HTR-8/SVneo (cell line): ENCODE measurements at places on chromosomes 12 and 14.

DNA sequence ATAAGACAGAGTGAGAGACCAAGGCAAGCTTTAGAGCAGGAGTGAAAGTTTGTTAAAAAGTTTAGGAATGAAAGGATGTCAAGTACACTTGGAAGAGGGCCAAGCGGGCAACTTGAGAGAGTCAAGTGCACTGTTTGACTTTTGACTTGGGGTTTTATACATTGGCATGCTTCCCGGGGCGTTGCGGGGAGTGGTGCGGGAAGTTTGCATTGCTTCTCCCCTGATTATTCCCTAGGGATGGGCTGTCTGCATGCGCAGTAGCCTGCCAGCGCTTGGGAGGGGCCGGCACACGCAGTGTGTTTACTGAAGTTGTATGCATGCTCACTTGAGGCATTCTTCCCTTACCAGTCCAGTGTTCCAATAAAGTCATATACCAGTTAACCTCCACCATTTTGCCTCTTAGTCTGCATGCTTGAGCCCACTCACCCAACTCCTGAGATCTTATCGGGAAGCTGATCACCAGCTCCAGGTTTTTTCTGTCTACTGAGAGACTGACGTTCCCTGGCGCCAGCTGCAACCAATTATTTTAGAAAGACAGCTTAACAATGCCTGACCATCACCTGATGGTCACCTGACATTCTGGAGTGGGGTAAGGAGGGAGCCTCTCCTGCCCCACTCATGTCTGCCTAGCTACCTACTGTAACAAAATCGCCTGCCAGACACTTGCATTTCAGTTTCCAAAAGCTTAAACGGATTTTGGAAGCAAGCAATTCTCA, 53.2 kb downstream of the DACT1 start:
- DNase-seq, result no peak

DNA sequence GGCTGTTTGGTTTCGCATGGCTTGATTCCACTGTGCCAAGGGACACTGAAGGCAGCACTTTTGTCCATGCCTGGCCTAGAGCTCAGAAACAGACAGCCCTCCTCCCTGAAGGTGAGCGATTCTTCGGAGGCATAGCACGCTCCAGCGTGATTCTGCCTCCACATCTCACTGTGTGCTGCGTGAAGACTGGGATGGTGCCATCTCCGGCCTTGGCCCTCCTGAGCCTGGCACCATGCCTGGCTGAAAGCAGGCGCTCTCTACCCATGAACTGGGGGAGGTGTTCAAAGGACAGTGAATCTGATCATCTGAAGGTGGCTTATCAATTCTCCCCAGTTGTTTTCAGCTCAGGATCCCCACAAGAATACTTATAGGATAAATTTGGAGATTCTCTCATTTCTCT, 187.4 kb downstream of the TTC7B start:
- no peak for DNase-seq

GRCh38 chr12:107684029-107684795, 1.4 kb upstream of the PWP1 start:
- DNase-seq, result no peak

- no peak for DNase-seq
Observed at GRCh38 chr12:5262885-5263284, 169.0 kb upstream of the NTF3 start.

DNA sequence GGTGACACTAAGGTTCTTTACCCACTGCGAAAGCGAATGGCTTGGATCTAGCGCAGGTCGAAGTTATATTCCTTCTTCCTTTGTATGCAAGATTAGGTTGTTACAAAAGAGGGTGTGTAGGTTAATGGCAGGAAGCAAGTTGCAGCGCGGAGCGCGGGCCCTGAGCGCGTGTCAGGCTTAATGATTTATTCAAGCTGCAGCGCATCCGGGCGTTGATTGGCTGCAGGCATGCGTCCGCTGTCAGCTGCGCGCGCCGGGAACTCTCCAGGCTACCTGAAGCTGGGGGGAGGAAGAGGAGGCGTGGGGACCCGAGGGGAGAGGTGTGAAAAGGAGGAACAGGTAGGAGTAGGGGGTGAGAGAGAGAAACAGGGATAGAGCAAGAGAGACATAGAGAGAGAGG, 7.4 kb downstream of the ASCL1 start:
- DNase-seq, result no peak

- DNase-seq, result no peak
Observed at GRCh38 chr12:58530742-58531062, 389.6 kb downstream of the LRIG3 start.

- no peak for DNase-seq
Observed at GRCh38 chr14:91606851-91607250, 96.7 kb upstream of the PPP4R3A start.

DNA sequence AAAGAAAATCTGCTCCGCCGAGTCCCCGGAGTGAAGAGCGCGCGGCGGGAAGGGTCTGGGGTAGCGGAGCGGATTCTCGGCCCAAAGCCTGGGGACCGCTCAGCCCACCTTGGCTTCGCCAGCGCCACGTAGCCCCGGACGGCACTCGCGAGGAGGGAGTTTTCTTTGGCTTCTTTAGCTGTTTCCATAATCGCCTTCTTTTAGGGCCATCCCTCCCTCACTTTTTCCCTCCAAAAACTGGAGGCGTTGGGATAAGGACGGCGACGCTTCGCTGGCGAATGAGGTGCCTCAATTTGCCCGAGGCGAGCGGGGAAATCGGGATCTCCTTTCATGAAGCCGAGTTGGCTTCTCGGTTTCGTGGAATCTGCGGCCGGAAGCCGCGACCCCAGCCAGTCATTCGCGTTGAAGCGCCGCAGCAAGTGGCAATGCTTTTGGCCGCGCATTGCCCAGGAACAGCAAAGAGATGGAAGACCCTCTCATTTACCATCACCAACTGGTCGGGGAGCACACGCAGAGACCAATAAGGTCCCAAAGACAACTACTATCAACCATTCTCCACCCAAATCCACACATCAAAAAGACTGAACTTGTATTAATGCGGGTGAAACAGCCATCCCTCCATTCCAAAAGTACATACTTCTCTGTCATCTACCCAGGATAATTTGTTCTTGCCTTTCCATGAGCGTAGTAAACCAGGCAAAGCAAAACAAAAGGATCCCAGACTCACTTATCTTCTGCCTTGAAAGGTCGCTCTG, 8.4 kb upstream of the SIX1 start:
- DNase-seq, result no peak

DNA sequence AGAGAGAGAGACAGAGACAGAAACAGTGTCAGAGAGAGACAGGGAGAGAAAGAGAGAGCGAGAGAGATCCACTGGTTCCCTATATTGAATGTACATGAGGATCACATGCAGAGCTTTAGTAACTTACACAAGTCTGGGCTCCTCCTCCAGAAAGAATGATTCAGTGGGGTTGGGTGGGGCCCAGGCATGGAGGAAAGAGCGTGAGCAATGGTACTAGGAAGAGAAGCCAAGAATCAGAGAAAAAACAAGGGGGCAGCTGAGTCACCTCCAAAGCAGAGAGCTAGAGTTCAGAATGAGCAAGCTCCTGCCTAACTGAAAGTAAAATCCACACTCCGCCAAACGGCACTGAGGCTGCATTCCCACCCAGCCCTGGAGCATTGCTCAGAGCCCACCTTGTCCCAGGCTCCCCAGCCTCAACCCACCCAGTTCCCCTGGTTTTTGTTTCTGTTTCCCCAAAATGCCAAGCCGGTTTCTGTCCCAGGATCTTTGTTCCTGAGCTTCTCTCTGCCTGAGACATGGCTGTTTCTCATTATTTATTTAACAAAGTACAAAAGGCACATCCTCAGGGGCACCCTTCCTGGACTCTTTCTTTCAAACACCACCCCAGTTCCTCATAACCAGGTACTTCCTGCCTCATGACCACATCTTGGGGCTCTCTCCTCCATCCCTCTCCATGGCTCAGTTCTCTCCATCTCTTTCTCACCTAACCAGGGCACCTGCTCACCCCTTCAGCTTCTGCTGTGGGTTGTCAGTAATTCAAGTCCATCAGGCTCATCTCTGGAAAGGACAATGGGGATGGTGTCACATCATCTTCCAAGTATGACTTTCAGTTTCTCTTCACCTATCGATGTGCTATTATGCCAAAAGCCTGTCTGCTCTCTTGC, 670.3 kb upstream of the TBX3 start:
- DNase-seq, result peak; percentile 70

DNA sequence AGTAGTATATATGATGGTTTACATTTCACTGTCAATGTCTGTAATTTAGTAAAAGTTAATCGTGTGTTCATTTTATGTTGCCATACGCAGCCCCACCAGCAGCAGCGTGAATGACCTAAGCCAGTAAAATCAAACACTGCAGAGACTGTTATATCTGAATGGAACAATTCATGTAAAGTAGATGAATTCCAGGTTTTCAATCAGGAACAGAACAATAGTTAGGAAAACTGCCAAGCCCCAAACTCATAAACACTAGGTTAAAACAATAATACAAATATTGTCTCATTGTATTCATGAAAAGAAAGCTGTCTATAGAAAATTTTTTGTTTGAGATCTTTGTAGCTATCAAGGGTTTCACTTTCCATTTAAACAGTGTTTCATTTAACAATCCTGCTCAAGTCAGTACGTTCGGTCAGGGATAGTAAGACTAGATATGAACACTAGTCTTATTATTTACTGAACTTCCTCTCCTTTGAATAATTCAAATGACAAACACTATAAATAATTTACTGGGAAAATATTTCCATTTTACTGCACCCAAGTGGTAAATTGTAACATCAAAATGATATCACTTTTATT, 256.8 kb upstream of the FLRT2 start:
- no peak for DNase-seq

DNA sequence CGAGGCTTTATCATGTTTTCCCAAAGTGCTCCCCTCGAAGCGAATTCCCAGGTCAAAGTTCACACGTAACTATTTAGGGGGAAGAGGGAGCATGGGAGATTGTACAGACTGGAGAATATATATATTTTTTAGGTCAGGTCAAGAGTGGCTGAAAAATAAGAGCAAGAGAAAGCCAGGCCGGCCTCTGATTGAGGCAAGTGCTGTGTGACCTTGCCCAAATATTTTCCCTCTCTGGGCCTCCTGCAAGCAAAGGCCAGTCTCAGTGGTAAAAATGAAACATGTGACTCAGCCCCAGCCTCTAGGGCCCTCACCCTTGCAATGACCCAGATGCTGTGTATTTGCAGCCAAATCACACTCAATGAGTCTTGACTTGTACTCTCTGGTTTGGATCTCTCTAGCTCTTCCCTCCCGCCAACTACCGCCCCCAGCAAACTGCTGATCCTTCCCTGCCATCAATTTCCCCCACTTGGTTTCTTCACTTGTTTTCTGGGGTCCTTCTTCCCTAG, 34.1 kb downstream of the SMUG1 start:
- no peak for DNase-seq

- no peak for DNase-seq
Observed at GRCh38 chr12:125676366-125676765, 611.1 kb downstream of the AACS start.

GRCh38 chr14:81208489-81208888, 12.3 kb downstream of the GTF2A1 start:
- no peak for DNase-seq

- no peak for DNase-seq
Observed at GRCh38 chr12:104463368-104463767, 6.6 kb downstream of the CHST11 start.

DNA sequence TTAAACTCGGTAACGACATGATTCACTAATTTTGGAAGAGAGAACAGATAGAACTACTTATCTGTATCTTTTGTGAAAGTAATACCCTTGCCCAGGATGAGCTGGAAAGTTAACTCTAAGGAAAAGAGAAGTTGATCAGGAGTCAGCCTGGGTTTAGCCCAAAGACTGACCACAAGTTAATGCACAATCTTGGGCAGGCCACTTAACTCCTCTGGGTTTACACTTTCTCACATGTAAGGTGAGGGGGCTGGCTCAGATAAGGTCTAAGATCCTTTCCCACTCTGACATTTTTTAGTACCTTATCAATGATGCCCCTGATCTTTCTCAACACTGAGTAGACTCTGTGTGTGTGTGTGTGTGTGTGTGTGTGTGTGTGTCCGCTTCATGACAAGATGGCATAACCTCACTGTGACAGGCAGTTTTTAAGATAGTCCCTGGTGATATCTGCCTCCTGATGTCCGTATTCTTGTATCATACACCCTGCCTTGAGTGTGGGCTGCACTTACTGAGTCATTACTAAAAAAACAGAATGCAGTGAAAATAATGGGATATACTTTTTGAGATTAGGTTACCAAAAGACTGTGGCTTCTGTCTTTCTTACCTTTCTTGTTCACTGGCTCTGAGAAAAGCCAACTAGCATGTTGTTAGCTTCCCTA, 56.2 kb upstream of the CCDC198 start:
- no peak for DNase-seq

DNA sequence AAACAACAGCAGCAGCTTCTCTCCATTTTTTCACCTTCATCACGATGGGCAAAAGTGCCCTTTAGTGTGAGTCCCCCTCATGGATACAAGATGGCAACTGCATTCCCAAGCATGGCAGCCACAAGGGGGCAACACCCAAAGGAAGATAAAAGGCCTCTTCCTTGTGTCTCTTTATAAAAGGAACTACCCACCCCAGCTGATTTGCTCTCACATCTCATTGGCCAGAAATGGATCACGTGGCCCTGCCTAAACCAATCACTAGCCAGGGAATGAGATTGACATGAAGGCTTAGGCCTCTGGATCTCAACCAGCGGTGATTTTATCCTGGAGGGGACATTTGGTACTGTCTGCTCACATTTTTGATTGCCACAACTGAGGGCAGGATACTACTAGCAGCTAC, 21.9 kb upstream of the IFT81 start:
- peak; percentile 94 for DNase-seq

- DNase-seq, result no peak
Observed at GRCh38 chr14:90239139-90239538, 17.2 kb upstream of the PSMC1 start.

- DNase-seq, result no peak
Observed at GRCh38 chr12:65776994-65777393, 47.3 kb upstream of the HMGA2 start.

DNA sequence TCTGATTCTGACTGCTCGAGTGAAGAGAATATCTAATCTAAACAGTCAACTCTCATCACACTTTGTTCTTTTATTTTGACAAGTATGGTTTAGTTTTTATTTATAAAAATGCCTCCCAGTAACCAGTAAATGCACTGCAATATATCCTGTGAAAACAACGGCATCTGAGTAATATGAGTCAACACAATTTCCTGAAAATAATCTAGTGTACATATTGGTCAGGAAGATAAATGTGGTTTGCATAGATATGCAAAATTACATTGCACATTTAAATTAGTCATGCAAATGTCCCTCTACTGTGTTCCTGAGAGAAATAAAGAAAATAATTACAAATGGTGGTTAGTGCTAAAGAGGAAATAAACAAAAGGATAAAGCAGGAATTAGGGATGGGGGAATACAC, 1190.7 kb upstream of the SEL1L start:
- no peak for DNase-seq

GRCh38 chr12:115650026-115650425, 627.5 kb downstream of the MED13L start:
- no peak for DNase-seq

DNA sequence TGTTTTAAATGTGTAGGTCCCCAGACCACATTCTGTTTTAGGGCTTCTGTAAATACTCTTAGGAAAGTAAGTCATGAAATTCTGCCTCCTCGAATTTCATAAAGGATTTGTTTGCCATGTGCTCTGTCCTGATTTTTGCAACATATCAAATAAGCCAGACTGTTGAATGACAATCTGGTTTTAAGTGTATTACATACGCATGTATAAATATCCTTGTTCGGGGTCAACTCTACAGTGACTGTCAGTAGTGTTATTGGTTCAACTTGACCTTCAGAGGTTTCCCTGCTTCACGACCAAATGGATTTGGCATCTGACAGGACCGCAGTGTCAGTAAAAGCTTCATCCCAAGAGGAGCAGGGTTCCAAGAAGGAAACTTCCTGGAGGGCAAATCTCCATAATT, 52.7 kb downstream of the PPM1A start:
- no peak for DNase-seq

GRCh38 chr14:21054123-21054767, 3.4 kb upstream of the RNASE8 start:
- DNase-seq, result no peak
